ENCODE measurements at places on chromosomes 5 and 9.
A peak's percentile ranks its signal among the peaks of the same experiment; 100 is the strongest.

DNA sequence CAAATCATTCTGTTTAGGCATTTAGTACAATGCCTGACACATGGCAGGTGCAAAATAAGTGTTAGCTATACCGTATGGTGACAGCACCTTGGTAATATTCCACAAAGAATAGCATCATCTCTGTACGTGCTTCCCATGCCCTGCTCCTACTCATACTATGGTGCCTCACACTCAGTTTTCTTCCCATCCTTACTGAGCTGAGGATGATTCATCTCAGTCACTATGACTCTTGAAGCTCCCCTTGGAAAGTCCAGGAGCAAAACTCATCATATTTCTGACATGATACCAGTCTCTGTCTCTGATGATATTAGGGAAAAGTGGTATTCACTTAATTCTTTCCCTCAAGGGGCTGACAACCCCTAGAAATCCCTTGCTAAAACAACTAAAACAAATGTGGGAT, 423.3 kb downstream of the EFNA5 start:
- DNase-seq: no peak

GRCh38 chr5:94397508-94397907, 220.9 kb downstream of the KIAA0825 start:
- no peak for DNase-seq

- DNase-seq: no peak
These were observed 234.7 kb downstream of the SLF1 start for GRCh38 chr5:94853120-94853519.

GRCh38 chr5:54651482-54652076, 134.0 kb downstream of the SNX18 start:
- DNase-seq: no peak

DNA sequence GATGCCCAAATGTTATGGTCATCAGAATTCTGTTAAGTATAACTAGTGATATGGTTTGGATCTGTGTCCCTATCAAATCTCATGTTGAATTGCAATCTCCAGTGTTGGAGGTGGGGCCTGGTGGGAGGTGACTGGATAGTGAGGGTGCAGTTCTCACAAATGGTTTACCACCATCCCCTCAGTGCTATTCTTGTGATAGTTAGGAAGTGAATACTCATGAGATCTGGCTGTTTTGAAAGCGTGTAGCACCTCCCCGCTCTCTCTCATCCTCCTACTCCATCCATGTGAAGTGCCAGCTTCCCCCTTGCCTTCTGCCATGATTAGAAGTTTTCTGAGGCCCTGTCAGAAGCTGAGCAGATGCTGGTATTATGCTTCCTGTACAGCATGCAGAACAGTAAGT, 359.5 kb downstream of the TMEM167A start:
- DNase-seq: no peak

DNA sequence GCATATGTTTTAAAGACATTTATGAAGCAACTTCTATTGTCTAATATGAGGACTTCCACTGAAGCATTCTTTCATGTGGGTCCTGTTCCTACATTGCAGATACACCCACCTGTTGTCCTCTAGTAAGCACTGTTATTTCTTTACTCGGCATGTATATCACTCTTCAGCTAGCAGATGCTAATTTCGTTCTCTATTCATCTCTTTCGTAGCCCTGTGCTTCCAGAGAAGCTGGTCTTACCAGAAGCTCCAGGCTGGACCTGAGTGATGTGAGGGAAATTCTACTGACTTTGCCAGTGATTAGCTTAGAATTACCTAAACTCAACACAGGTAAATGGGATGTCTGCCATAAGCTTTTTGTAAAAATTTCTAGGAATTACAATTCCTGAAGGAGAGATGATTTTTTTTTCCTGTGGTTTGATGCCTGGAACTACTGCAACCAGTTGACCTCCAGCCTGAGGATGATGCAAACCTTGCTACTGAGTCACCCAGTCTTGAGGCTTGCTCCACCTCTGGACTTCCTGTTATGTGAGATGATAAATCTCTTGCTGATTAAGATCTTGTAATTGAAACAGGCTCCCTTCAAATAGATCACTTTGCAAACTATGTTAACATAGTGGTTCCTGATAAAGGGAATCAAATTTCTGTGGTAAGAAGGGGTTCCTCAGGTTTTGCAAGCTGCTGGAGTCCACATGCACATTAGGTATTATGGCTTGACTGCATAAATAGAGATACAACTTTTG, 52.2 kb upstream of the SPINK5 start:
- no peak for DNase-seq

GRCh38 chr5:102222772-102223171, 73.3 kb downstream of the SLCO4C1 start:
- no peak for DNase-seq

GRCh38 chr5:75678155-75678554, 39.1 kb downstream of the POC5 start:
- no peak for DNase-seq

DNA sequence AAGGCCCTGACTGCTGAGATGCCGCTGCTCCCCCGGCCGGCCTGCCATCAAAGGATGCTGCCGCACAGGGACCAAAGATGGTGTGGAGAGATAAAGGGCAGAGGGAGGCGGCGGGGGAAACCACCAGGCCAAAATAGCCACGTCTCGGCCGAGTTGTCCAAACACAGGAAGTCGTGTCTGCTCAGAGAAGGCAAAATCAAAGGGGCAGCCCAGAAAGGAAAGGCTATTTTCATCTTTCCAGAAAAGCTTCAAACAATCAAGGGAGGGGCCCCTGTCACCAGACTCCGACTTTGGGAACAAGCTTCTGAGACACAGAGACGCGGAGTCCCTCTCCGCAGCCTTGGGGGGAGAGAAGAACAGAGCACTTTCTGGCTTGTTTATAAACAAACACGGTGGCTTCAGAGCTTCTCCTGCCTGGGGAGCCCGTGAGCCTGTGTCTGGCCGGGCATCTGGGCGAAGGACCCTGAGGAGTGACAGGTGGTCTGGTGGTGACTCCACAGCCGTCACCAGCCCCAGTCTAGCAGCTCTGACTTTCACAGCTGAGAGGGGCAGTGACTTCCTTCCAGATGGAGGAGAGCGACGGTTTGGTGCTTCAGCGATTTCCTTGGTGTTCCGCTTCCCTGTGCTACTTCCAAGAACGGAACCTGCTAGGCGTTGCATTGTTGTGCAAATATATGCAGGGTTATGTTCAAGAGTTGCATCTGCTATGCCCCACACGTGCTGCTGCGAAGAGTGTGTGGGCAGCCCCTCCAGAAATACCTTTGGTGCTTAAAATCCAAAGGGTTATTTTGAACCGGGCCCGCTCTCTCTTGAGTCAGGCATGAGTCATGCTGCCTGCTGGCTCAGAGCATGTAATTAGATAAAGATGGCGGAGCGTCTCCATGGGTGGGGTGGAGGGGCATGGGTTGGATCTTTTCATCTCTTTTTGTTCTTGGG, 24.0 kb downstream of the ADAMTSL2 start:
- peak; percentile 87 for DNase-seq

DNA sequence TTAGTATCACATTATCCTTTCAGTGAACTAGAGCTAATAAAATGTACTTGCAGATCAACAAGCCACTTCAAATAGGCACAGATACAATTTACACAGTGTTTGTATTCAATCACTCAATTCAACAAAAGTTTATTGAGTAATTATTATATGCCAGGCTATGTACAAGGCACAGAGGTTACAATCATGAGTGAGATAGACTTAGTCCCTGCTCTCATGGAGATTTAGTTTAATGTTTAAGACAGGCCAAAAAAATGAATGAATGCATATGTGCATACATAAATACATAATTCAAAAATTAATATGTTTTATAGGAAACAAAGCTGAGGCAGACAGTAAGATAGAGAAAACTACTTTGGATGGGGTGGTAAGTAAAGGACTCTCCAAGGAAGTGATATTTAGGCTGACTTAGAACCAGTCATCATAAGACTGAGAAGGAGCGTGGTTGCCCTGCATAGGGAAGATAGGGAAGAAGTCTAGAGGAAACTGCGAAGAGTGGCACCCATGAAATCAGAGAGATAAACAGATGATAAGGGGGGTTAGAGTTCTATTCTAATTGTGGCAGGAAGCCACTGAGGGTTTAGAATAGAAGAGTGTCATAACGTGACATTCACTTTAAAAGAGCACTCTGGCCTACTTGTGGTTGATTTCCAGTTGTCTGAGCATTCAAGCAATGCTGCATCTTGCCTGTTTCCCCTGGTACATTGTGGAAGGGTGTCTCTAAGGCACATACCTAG, 49.7 kb upstream of the GRAMD2B start:
- DNase-seq: no peak

GRCh38 chr9:120281665-120282064, 298.3 kb downstream of the CDK5RAP2 start:
- no peak for DNase-seq

GRCh38 chr9:104841601-104842141, 77.7 kb downstream of the NIPSNAP3B start:
- no peak for DNase-seq

GRCh38 chr9:101508211-101508610, 25.4 kb upstream of the RNF20 start:
- DNase-seq: no peak

- DNase-seq: no peak
These were observed 49.0 kb downstream of the CDO1 start for GRCh38 chr5:115767424-115767823.

DNA sequence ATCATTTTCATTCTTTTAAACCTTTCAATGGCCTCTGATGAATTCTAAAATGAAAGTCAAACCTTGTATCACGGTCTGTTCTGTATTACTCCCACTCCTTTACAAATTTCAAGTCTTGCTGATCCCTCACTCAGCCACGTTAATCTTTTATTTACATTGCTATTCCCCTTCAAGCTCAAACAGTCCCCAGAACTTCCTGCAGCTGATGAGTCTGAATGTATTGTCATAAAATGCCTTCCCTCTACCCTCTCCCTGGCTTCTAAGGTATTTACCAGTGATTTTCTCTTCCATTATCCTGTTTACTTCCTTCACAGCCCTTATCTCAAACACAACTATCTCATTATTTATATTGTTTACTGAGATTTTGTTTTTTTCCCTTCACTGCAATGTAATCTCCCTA, 562.3 kb upstream of the C9orf72 start:
- no peak for DNase-seq

GRCh38 chr9:131697097-131697496, 42.8 kb downstream of the RAPGEF1 start:
- DNase-seq: no peak

DNA sequence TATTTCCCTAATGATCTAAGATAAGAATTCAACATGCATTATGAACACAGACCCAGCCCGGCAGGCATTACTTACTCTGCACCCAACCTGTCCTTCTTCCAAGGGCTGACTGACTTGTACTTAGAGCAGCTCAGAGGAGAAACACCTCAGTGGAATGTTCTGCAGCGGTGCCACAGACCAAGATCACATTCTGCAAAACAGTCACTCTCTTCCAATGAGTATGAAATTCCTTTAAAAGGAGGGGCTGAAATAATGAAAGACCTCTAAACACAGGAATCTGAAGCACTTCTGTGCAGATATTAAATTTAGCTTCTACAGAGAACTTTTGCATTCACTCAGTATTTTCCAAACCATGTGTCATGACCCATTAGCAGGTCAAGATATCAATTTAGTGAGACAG, 172.9 kb downstream of the ZDHHC21 start:
- no peak for DNase-seq

GRCh38 chr5:174482607-174483024, 241.8 kb upstream of the MSX2 start:
- DNase-seq: no peak

DNA sequence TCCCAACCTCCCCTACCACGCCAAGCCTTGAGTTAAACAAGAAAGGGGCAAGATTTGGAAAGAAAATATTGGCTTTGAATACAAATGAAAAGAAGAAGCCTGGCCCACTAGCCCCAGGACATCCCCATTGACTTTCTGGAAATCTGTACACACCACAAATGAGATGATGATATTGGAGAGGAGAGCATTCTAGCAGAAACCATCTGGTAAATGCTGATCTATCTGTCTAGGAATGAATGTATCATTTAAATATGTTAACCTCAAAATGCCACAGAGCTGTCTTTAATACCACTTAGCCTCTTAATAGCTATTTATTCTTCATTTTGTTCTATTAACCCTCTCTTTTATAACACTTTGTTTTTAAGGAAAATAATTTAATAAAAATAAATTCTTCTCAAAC, 270.2 kb upstream of the PDE4D start:
- no peak for DNase-seq

DNA sequence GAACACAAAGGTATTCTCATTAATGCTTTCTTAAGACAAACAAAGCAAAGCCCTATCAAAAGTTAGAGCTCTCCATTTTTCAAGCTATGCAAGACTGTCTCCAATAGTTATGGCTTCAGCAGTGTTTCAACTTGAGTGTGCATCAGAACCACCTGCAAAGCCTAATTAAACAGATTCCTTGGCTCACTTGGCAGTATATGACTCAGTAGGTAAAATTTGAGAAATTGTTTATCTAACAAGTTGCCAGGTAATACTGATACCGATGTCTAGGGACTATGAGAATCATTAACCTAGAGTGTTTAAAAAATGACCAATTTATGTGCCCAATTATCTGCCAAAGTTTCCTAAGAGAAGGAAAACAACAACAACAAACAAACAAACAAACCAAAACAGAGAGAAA, 60.3 kb upstream of the PARP8 start:
- DNase-seq: no peak

- no peak for DNase-seq
These were observed 677.0 kb upstream of the WWC1 start for GRCh38 chr5:167614294-167615021.

DNA sequence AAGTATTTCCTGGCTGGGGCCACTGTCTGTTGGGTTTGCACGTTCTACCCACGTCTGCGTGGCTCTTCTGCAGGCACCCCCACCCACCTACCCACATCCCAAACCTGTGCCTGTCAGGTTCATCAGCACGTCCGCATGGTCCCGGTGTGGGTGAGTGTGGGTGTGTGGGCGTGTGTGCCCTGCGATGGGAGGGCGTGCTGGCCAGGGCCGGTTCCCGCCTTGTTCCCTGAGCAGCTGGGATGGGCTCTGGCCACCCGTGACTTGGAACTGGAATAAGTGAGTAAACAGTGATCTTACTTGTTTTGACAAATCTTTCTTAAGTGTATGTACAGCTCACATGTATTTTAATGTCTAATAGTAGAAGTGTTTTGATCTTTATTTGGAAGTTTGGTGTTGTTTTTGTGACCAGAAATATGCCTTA, 20.4 kb downstream of the ERGIC1 start:
- DNase-seq: no peak

Measured in GM10248 (cell line).